ENCODE measurements at places on chromosomes 1 and 21.
A peak's percentile ranks its signal among the peaks of the same experiment; 100 is the strongest.

GRCh38 chr1:112508278-112509004, at the start of gene WNT2B:
TSS of gene WNT2B (plus strand) at chr1:112508965. CDS start at chr1:112509263, 298 bp downstream.
- DNase-seq, result no peak

GRCh38 chr1:83741348-83741747, 257.6 kb downstream of the TTLL7 start:
- no peak for DNase-seq

GRCh38 chr1:196515904-196516303, 92.3 kb downstream of the KCNT2 start:
- no peak for DNase-seq

DNA sequence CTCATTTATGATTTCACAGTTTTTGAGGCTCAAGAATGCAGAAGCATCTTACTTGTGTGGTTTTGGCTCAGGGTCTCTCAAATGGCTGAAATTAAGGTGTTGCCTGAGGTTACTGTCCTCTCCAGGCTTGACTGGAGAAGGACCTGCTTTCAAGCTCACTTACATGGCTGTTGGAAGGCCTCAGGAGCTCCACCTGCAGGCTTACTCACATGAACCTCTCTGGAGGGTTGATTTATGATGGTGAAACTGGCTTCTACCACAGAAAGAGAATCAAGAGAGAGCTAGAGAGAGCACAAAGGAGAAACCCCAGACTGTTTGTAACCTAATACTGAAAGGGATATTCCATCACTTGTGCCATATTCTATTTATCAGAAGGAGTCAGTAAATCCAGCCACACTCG, 6.2 kb upstream of the KCNK2 start:
- peak; percentile 69 for DNase-seq

GRCh38 chr1:28193701-28194161, 17.2 kb upstream of the PTAFR start:
- DNase-seq, result no peak

DNA sequence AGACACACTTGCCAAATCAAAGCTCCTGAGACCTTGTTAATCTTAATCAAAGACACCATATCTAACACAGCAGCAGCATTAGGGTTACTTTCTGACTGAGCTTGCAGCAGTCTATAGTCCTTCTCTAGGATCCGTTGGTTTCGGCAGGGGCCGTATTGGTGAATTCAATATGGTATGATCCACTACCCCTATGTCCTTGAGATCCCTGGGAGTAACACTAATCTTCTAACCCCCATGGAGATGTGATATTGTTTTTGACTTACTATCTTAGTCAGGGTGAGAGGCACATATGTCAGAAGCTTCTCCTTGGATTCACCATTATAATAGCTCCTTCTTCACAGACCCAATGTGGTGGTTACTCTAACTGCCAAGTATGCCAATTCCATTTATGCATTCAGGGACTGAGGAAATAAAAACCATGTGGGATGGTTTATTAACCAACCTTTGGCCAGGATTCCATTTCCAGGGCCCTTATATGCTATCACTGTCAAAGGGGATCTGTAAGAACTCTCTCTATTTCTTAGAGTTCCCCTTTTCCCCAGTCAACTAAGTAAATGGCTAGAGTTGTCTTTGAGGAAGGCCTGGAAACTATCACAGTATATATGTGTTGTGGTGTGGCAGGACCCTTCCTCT, 673.6 kb upstream of the USP24 start:
- no peak for DNase-seq

- DNase-seq, result no peak
Observed at GRCh38 chr1:113391649-113392271, 1.4 kb downstream of the MAGI3 start.

DNA sequence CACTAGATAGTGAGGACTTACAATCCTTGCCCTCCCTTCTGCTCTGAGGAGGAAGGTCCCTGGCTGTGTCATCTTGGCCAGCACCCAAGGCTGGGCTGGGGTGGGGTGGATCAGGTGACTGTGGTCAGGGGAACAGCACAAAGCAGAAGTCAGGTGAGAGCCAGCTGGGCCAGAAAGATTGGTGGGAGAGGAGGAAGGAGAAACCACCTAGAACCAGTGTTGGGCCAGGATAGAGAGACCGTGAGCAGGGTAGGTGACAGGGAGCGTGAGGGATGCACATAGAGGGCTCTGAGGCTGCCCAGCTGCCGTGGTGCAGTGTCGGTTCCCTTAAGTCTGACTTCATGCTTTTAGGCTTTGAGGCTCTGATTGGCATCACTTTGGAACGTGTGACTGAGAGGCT, 22.7 kb downstream of the NCF2 start:
- peak; percentile 54 for DNase-seq

- DNase-seq, result no peak
Observed at GRCh38 chr1:55322842-55323241, 107.7 kb upstream of the USP24 start.

All from fibroblast of mammary gland (primary cell).